ENCODE measurements at places on chromosomes 11 and 22.

- no peak for DNase-seq
These were observed 101.1 kb upstream of the CRYBB3 start for GRCh38 chr22:25098445-25099081.

DNA sequence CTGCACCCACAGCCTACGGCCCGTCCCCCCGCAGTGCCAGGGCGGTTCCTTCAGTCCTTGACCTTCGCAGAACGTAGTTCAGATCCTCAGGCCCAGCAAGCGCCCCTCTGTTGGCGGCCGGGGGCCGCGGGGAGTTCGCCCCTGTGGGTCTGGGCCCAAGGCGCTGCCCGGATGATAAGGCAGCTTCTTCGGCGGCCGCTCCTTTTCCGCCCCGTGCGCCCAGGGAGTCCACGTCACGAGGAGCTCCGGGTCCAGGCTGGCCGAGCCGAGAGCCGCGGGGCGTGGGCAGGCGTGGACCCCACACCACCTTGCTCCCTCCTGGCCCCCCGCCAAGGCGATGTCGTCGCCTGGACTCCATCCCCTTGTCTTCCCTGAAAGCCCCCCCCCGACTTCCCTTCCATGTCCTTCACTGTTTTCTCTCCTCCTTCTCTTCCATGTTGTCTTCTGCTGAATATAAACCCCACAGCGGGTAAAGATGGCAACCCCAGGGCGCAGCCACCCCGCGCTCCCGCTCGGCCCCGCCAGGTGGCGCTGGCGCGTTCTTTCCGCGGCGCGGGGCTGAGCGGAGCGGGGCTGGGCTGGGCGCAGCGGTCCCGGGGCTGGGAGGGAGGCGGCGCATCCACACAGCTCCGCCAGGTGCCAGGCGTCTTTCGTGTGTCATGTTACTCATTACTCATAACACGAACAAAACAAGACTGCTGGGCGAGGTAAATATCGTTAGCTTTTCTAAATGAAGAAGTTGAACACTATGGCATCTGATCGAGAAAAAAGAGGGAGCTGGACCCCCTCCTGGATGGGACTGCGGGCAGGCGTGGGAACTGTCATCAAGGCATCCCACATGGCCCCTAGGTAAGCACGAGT, 321.0 kb downstream of the NTM start:
- DNase-seq: peak; percentile 37

DNA sequence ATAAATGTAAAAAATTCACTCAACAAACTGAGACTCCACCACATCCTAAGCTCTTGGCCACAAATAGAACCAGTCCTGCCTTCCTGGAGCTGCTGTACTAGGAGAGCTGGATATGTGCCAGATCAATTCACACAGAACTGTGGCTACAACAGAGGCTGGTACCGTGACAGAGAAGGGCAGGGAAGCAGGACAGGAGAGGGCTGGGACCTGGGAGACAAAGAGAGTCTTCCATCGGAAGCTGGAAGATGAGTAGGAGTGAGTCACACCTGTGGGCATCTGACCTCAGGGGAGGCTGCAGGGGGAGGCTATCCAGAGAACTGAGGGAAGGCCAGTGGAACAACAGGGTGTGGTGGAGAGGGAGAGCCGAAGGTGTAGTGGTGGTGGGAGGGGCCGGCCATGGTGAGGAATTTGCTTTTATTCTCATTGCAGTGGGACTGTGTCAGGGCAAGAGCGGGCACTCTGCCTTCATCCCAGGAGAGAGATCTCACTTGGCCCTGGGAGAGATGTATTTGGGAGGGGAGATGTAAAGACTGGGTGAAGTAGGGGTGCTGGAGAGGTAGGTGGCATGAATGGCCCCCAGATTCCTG, 1.9 kb upstream of the LTBP3 start:
- DNase-seq: no peak

DNA sequence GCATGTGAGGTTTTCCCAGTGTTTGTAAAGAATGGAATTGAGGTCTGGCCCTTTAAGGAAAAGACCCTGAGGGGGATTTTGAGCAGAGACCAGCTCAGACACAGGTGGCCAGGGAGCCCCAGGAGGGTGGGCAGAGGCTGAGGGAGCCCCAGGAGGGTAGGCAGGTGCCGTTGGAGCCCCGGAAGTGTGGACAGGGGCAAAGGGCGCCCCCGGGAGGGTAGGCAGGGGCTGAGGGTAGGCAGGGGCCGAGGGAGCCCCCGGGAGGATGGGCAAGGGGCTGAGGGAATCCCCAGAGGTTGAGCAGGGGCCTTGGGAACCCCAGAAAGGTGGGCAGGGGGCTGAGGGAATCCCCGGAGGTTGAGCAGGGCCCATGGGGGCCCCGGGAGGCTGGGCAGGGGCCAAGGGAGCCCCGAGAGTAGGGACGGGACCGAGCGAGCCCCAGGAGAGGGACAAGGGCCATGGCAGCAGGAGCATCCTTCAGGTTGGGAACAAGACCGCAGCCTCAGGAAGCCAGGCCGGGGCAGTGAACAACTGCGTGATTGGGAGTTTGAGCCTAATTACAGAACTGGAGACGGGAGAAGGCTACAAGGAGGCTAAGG, 292.0 kb downstream of the BRD1 start:
- DNase-seq: no peak

- DNase-seq: no peak
These were observed 476.4 kb downstream of the MIAT start for GRCh38 chr22:27133681-27134314.

GRCh38 chr11:90288212-90288821, 65.5 kb upstream of the CHORDC1 start:
- DNase-seq: no peak

GRCh38 chr11:113908098-113908497, 3.5 kb downstream of the HTR3B start:
- no peak for DNase-seq

DNA sequence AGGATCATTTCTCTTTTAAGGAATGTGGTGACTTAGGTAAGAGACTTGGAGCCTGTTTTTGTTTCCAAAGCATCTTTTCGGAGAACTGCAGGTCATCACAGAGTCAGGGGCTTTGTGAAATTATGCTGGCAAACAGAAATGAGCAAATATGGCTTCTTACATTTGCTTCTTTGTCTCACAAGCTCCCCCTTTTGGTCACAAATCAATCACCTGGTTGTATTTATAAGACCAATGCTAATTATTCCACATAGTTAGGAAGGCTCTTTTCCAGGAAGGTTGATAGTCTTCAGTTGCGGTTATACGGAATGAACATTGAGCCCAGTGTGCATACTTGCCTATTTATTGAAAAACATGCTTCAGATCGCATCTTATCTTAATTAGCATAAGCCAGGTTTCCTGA, 34.6 kb upstream of the CEP126 start:
- no peak for DNase-seq

DNA sequence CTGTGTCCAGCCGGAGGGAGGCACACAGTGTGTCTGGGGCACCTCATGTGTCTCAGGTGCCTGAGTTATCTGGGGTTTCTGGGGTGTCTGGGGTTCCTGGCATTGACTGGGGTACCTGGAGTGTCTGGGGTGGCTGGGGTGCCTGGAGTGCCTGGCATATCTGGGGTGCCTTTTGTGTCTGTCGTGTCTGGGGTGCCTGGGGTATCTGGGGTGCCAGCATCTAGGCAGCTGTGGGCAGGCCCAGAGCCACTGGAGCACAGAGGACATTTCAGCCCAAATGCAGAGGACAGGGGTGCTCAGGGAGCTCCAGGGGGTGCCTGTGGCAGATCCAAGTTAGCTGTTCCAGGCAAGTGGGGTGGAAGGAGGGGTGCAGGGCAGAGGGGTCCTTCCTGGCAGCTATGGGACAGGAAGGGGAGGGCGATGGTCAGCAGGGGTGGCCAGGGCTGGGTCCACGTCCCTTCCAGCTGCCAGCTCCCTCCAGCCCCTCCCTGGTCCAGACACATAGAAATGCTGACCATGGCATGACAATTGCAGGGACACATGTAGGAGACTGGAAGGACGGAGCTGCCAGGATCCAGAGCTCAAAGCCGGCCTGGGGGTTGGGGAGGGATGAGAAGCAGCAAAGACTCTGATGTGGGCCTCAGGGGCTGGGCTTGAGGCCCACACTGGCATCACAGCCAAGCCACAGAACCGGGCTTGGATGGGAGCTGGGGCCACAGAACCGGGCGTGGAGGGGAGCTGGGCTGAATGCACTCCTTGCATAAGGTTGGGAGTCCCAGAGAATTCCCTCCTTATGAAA, 133.0 kb downstream of the BRD1 start:
- no peak for DNase-seq

- DNase-seq: no peak
These were observed 38.0 kb downstream of the IL18BP start for GRCh38 chr11:72036687-72037086.

DNA sequence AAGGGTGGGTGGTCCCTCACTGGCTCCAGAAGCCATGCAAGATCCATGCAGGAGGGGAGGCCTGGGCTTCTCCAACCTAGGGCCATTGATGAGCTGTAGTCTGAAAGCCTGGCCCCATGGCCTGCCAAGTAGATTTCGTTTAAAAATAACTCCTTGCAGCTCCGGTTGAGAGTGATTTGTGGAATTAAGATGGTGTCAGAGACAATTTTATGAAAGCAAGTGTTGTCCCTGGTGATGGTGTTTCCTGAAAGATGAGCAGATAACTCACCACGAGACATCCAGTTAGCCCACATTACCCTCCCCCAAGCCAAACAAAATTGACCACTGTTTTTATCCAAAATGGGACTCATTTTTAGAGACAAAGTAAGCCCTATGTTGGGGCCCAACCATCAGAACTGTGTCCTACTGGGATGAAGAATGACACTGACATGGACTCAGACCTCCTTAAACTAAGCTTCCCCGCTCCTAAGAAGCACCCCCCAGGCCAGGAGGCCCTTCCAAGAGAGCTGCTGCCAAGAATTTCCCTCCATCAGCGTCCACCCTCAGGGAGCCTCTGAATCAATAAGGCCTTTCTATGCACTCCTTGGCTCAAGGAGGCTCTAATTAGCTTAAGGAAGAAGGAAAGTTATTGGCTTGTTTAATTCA, 174.2 kb upstream of the NCAM1 start:
- DNase-seq: no peak

DNA sequence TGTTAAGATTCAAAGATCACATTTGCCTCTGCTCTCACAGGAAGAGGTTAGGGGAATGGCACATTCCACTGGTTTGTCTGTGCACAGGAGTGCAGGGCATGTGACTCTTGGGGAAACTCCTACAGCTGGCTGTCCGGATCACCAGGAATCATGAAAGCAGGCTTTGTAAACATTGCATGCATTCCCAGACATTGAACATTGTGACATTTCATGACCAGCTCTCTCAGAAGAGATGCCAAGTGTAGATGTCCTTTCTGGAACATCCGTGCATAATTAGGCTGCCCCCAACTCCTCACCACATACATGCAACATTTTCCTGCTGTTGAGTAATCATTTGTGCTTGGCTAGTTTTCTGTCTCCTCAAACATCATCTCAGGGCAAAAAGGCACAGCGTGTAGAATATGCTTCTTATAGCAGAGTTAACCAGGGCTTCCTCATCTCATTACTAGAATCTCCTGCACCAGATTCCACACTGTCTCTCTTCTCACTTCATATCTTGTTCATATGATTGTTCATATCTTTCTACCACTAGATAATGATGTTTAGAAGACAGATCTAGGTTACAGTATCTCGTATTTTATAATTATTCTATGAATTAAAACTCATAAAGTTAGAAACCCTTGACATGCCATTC, 694.7 kb downstream of the NTM start:
- no peak for DNase-seq

DNA sequence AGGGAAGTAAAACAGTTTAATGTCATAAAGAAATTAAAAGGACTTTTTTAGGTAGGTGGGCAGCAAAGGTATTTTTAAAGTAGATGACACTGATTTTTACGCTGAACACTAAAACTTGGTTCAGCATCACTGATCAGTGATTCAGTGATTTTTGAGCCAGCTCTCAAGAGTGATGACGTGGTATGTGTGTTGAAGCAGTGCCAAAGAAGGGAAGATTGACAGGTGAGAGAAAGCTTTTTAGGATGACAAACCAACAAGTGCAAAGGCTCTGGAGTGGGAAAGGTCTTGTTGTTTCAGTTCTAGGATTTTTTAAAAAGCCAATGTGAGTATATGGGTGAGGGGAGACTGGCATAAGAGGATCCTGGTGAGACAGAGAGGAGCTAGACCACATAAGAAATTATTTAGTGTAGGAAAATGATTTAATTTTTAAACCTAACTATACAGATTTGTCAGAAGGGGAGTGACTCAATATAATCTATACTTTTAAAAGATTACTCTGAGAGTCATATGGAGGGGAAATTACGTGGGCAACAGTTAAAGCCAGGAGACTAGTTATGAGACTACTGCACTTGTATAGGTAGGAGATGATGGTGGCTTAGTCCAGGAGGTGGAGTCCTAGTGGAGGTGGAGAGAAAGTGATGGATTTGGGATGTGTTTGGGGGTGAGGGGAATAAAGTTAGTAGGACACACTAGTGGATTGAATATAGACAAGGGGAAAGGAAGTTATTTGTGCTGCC, 17.6 kb upstream of the CALCB start:
- DNase-seq: no peak

DNA sequence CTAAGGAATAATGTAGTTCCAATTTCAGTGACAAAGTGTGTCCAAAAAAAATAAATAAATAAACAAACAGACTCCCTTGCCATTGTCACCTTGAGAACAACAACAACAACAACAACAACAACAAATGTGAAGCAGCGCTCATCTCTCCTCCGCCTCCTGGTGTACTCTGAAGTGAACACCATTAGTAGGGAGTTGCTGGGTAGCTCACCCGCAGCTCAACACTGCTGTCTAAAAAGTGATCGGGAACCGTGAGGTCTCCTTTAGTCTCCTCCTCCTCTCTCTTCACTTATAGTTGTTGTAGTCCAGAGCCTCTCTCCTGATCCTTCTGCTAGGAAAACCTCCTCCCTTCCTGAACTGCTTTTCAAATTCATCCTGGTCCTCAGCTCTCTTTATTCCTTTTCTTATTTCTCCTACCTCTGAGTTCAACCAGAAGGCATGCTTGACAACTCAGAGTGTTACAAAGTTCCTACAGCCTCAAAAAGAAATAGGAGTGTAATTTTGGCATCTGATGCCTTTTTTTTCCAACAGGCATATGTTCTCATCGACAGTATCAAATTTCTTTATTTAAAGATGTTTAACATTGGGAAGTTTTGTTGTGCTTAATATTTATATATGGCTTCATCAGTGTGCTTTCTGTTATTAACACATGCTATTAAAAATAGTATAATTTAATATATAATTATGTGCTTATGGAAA, 215.1 kb downstream of the PGR start:
- DNase-seq: no peak
